ENCODE measurements at places on chromosomes 3 and 15.
A peak's percentile ranks its signal among the peaks of the same experiment; 100 is the strongest.

DNA sequence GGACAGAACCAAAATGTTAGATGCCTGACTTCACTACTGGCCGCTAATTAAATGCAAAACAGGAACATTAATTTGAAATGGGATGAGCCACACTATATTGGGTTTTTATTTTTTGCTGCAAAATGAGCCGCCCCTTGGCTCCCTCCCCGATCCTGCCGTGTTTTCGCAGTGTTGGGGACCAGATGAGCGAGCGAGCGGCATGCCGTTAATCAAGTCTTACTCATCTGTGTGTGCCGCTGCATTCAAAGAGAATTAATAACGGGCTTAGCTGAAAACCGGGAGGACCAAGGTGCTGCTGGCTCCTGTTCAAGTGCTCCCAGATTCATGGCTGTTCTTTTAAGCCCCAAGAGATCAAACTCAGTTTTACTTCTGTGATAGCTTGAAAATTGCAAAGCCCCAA is 20.0 kb downstream of the TAFA4 start:
- no peak for DNase-seq

- peak; percentile 64 for DNase-seq
Observed at GRCh38 chr3:125117631-125118191, 61.9 kb upstream of the HEG1 start.

DNA sequence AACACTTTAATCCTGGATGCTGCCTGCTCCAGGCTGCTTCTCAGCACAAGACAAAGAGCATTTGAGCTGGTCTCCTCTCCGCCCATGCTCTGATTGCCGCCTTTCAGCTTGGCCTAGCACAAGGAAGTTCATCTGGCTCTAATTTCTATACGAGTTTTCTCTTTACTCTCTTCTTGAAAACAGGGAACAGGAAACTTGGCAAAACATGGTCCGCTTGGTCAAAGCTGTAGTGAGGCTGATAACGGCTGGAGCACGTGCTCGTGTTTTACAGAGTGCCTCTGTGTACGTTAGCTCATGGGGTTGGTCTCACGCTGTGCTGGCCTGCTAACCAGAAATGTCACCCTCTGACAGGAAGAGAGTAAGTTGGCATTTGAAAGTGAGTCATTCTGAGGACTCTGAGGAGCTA is 19.2 kb downstream of the RARRES1 start:
- peak; percentile 50 for DNase-seq

DNA sequence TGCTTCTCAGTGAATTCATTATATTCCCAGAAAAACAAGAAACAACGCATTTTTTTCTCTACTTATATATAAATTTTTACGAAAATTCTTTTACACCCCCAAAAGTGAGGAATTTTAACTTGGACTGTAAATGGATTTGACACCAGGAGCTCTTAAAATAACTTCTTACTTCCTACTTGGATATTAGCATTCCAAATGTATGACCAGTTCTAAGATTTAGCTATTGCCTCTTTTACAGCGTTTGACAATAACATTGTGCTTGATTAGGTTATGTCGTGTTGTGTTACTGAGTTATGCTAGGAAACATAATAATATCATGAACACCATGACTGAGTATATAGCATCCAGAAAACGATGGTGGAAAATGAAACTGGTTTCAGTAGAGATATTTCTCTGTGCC is 177.0 kb downstream of the CNTN6 start:
- DNase-seq: no peak

GRCh38 chr3:171774521-171774920 is 35.8 kb downstream of the PLD1 start:
- no peak for DNase-seq

DNA sequence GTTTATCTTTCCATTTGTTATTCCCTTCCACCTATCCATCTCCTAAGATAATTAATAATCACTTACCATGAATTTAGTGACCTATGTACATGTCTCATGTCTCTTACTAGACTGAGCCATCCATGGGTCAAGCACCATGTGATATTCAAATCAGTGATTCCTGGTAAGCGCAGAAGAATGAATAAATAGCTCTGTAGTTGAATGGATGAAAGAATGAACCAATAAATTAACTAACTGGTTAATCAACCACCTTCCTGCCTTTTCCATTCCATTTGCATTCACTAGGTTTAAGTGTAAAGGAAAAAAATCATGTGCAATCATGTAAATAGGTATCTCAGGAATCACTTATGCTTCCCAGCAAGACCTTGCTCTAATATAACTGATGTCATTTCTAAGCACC is 779.5 kb downstream of the NTRK3 start:
- DNase-seq: no peak

GRCh38 chr3:140276703-140277102 is 341.7 kb downstream of the CLSTN2 start:
- DNase-seq: no peak
